ENCODE measurements at places on chromosomes 3 and 15.

DNA sequence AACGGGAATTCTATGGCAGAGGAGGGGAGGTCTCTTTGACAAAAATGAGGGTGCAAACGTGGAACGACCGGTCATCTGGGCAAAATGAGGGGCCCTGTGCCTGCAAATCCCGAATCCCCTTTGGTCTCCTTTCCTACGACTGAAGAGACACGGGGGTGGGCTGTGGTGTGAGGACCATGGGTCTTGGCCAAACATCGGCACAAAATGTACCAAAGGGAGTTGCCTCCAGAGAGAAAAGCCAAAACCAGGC, 498 bp downstream of the ZNF280D start:
- DNase-seq = no peak

- DNase-seq = peak; percentile 78
Observed at GRCh38 chr3:129605203-129605921, 1.1 kb downstream of the PLXND1 start.

- peak; percentile 14 for DNase-seq
Observed at GRCh38 chr3:31958701-31959152, 22.3 kb downstream of the OSBPL10 start.

DNA sequence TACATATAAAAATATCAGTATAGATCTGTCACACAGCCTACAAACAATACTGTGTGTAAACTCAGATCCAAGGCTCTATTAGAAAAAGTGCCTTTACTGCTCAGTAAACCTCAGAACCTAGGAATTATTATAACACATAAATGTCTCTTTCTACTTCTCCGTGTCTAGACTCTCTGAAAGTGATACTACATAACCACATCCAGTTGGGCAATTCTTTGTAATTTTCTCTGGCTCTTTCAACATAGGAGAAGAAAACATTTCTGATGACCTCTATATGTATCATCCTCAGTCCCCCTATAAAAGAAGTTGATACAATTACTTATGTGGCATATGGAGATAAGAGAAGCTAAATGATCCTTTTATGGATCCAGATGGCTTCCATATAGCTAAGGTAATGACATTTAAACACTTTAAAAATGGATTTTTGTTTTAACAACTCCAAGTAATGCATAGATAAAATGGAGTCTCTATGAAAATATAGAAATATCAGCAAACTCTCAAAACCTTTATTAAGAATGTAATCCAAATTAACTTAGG, 104.5 kb downstream of the LSAMP start:
- peak; percentile 26 for DNase-seq

- DNase-seq = no peak
Observed at GRCh38 chr3:156840826-156841689, 14.9 kb downstream of the LEKR1 start.

- DNase-seq = no peak
Observed at GRCh38 chr15:29093065-29093435, 176.6 kb downstream of the NSMCE3 start.

GRCh38 chr15:28935316-28935715, 49.5 kb downstream of the APBA2 start:
- no peak for DNase-seq
